ENCODE measurements at places on chromosomes 7 and 10. TPM values are rescaled to one million over a fixed set of nuclear protein-coding genes. Genes with fewer than 3 reads are reported as not detected.

The FAM20C gene
- polyA plus RNA-seq: 1.5 TPM

The DNAJC2 gene
- 6.4 TPM for polyA plus RNA-seq

The GRID2IP gene
- not detected for polyA plus RNA-seq

The DYNC1I1 gene
- not detected for polyA plus RNA-seq

The TEX47 gene
- not detected for polyA plus RNA-seq

DNA sequence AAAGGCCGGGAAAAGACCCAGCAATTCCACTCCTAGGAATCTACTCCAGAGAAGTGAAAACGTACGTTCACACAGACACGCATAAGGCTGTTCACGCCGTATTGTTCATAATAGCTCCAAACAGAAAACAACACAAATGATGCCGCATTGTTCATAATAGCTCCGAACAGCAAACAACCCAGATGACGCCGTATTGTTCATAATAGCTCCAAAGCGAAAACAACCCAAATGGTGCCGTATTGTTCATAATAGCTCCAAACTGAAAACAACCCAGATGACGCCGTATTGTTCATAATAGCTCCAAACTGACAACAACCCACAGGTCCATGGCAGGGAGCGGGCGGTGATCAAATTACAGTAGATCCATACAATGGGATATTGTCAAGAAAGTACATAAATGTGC lies 85.2 kb upstream of the DNAAF5 start:
- H3K27ac ChIP-seq: no peak overlapping the region
- no peaks in the 10 kb centered on the region for H3K27me3 ChIP-seq
- no peak overlapping the region for H3K4me3 ChIP-seq
- H3K4me1 ChIP-seq: no peaks in the 10 kb centered on the region
- no peak for DNase-seq
- no peaks in the 10 kb centered on the region for H3K36me3 ChIP-seq

DNA sequence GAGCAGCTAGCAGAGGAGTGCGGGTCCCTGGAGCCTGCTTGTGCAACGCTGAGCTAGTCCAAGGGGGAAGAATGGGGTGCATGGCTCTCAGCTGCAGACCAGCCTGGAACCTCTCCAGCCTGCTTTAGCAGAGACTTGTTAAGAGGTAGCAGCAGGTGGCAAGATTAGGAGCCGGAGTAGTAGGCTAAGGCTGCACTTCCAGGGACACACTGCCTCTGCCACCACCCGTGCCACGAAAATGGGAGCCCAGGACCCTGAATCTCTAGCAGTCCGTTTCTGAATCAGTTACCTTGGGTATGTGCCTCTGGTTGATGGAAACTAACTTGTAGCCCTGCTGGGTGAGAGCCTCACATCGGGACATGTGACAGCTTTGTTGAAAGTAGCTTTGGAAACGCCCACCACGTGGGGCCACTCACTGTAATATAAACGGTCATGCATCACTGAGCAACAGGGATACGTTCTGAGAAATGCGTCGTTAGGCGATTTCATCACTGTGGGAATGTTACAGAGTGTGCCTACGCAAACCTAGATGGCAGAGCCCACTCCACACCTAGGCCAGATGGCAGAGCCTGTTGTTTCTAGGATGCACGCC lies 25.9 kb downstream of the HTRA1 start:
- H3K27me3 ChIP-seq: peaks cover 3% of the 10 kb centered on the region
- H3K27ac ChIP-seq: no peak overlapping the region
- H3K4me1 ChIP-seq: peaks cover 5% of the 10 kb centered on the region
- DNase-seq: no peak

DNA sequence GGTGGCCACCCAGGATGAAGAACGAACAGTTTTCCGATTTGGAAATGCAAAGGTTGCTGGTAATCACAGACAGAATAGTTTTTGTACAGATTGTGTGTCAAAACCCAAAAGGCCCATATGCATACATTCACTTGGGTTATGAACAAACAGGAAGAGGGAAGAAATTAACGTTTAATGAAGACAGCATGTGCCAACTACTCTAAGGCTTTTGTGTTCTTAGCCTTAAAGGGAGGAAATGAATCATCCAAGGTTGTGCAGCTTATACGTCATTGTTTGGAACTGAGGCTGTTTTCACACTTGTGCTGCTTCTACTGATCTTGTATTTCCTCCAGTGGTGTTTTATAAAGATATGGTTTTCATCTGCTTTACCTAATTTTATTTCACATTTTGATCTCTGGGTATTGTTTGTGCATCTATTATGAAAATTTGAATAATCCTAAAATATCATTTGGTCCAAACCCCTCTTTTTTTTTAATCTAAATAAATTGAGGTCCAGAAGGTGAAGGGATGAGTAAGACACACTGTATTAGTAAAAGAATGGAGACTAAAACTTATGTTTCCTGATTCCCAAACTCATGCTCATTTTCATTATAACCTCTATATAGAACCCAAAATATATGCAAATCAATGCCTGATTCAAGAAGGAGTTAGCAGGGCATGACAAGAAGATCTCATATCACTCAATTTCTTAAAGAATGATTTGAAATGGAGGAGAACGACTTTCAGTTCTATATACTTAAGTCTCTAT lies 373.1 kb downstream of the THSD7A start:
- no peak overlapping the region for H3K27ac ChIP-seq

- H3K4me3 ChIP-seq: no peak overlapping the region
- H3K36me3 ChIP-seq: peaks cover 6% of the 10 kb centered on the region
Measured at GRCh38 chr7:141663081-141663849, 38.7 kb downstream of the DENND11 start.

DNA sequence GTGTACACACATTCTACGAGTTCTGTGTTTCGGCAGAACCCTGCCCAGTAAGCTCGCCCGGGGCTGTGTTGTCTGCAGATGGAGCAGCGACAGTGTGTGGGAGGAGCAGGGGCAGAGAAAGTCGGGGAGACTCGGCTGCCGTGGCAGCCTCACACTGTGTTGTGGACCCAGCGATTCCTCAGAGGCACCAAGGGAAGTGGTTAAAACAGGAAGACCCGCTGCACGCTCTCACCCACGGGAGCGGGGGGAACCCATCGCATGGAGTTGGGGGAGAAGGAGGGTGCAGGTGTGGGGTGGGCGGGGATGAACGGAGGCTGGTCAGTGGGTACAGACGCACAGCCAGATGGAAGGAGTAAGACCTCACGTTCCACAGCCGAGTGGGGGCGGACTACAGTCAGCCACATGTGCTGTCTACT lies 250.2 kb downstream of the ELFN1 start:
- peaks cover 45% of the 10 kb centered on the region for H3K4me1 ChIP-seq
- H3K27ac ChIP-seq: peak overlapping the region; percentile 64
- no peaks in the 10 kb centered on the region for H3K27me3 ChIP-seq
- peak overlapping the region; percentile 34 for H3K4me3 ChIP-seq

- H3K27me3 ChIP-seq: no peaks in the 10 kb centered on the region
- DNase-seq: no peak
- H3K27ac ChIP-seq: no peak overlapping the region
Measured at GRCh38 chr7:12458520-12459131, 55.0 kb upstream of the VWDE start.

GRCh38 chr7:148915211-148915610 lies 31.1 kb upstream of the EZH2 start:
- no peak overlapping the region for H3K27ac ChIP-seq
- no peaks in the 10 kb centered on the region for H3K36me3 ChIP-seq
- no peaks in the 10 kb centered on the region for H3K27me3 ChIP-seq
- DNase-seq: no peak
- no peaks in the 10 kb centered on the region for H3K4me1 ChIP-seq
- H3K4me3 ChIP-seq: no peak overlapping the region

GRCh38 chr7:120554960-120555571 lies 282.1 kb downstream of the KCND2 start:
- H3K36me3 ChIP-seq: no peaks in the 10 kb centered on the region
- H3K4me1 ChIP-seq: no peaks in the 10 kb centered on the region
- no peak for DNase-seq
- no peak overlapping the region for H3K27ac ChIP-seq
- H3K27me3 ChIP-seq: no peaks in the 10 kb centered on the region

DNA sequence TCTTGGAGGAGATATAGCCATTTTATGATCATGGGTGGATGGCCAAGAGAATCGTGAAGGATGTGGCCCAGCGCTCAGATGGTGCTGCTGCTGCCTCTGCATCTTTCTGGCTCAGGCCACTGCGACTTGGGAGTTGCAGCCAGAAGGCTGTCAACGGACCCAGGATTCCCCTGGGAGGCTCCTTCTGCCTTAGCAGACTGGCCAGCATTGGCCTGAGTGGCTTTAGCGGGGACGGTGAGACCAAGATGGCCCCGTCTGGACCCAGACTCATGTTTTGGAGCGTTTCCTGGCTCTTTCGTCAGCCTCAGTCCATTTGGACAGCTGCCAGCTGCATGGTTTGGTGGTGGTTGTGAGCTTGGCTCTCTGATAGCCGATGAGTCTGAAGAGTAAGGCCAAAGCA lies 97.2 kb downstream of the GALNT17 start:
- no peaks in the 10 kb centered on the region for H3K4me1 ChIP-seq
- DNase-seq: no peak
- H3K27me3 ChIP-seq: no peaks in the 10 kb centered on the region
- no peak overlapping the region for H3K27ac ChIP-seq
- no peak overlapping the region for H3K4me3 ChIP-seq

GRCh38 chr10:73992899-73993788 lies 4.8 kb upstream of the VCL start:
- peaks cover 63% of the 10 kb centered on the region for H3K4me1 ChIP-seq
- H3K27me3 ChIP-seq: no peaks in the 10 kb centered on the region
- peak; percentile 46 for DNase-seq
- no peaks in the 10 kb centered on the region for H3K36me3 ChIP-seq

DNA sequence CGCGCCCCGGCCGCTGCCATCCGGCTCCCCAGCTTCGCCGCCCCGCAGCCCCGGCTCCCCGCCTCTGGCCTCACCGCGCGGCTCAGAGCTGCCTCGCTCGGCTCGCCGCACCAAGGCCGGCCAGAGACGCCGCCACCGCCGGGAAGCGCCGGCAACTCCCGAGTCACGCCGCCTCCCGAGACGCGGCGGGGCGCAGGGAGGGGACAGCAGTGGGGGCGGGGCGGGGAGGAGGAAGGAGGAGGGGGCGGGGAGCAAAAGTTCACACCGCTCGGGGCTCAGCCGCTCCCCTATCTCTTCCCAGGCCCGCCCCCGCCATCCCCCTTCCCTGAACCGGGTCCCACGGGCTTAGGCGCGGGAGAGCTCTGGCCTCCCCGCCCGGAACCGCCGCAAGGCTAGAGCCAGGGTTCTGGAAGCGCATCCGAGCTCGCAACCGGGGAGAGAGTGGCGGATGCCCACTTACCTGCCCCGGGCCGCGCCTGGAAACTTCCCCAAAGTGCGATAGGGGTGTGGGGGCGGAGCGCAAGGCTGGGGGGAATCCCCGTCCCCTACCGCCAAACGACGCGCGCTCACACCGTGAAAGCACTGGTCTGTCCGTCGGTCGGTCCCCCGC lies 1.0 kb downstream of the CHST15 start:
- peak overlapping the region; percentile 99 for H3K4me3 ChIP-seq
- peak overlapping the region; percentile 83 for H3K27ac ChIP-seq
- no peaks in the 10 kb centered on the region for H3K27me3 ChIP-seq
- H3K4me1 ChIP-seq: peaks cover 56% of the 10 kb centered on the region
- peaks cover 6% of the 10 kb centered on the region for H3K36me3 ChIP-seq
- DNase-seq: peak; percentile 90

- H3K36me3 ChIP-seq: no peaks in the 10 kb centered on the region
- H3K4me1 ChIP-seq: no peaks in the 10 kb centered on the region
- no peak overlapping the region for H3K4me3 ChIP-seq
- no peak for DNase-seq
- H3K27ac ChIP-seq: no peak overlapping the region
- H3K27me3 ChIP-seq: no peaks in the 10 kb centered on the region
Measured at GRCh38 chr10:36280890-36281499, 638.9 kb upstream of the FZD8 start.

GRCh38 chr10:33334805-33335550 lies 511 bp upstream of the NRP1 start:
- no peaks in the 10 kb centered on the region for H3K36me3 ChIP-seq
- DNase-seq: peak; percentile 48
- H3K27ac ChIP-seq: no peak overlapping the region
- H3K27me3 ChIP-seq: peaks cover 51% of the 10 kb centered on the region
- H3K4me1 ChIP-seq: peaks cover 38% of the 10 kb centered on the region

GRCh38 chr7:13949445-13949844 lies 40.0 kb downstream of the ETV1 start:
- no peaks in the 10 kb centered on the region for H3K36me3 ChIP-seq
- H3K27me3 ChIP-seq: no peaks in the 10 kb centered on the region
- no peaks in the 10 kb centered on the region for H3K4me1 ChIP-seq
- H3K4me3 ChIP-seq: no peak overlapping the region
- no peak for DNase-seq
- no peak overlapping the region for H3K27ac ChIP-seq

DNA sequence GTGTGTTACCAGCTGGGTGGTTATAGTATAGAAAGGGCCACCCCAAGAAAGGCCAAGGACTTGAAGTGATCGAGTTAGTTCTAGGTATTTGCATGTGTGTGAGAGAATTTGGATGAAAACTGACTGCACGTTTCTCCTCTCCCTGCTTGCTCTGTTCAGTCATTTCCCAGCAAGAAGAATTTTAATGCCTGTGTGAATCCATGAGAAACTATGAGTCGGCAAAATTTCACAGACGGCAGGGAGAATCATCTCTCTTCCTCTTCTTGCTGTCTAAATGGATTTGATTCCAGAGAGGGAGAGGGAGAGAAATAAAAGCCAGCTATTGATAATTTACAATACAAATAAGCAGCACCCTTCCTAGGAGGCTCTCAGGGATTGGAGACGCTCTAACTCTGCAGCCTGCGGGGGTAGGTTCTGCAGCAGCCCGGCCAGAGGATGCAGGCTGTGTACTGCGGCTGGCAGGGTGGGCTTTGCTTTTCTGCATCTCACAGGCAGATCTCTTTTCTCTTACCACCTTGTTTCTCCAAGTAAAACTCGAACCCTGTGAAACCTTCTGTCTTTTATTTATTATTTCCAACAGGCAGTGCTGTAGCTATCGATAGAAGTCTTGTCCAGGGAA lies 183.6 kb downstream of the TCF7L2 start:
- H3K27ac ChIP-seq: no peak overlapping the region
- DNase-seq: no peak
- no peak overlapping the region for H3K4me3 ChIP-seq

GRCh38 chr7:105871142-105871541 lies 5.3 kb downstream of the ATXN7L1 start:
- no peak overlapping the region for H3K4me3 ChIP-seq
- DNase-seq: no peak
- peaks cover 12% of the 10 kb centered on the region for H3K4me1 ChIP-seq
- no peak overlapping the region for H3K27ac ChIP-seq
- peaks cover 27% of the 10 kb centered on the region for H3K36me3 ChIP-seq
- no peaks in the 10 kb centered on the region for H3K27me3 ChIP-seq

DNA sequence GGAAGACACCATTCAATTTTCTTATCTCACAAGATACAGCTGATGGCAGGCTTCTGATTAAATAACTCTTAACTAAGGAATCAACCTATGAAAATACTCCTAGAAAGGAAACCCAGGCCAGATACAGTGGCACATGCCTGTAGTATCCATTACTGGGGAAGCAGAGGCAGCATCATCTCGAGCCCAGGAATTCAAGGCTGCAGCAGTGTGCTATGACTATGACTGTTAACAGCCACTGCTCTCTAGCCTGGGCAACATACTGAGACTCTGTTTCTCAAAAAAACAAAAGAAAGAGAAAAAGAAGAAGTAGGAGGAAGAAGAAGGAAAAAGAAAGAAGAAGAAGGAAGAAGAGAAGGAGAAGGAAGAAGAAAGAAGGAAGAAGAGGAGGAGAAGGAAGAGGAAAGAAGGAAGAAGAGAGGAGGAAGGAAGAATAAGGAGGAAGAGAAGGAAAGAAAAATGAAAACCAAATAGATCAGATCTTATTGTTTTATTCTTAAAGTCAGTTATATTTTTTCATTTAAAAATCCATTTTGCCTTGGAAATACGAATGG lies 18.0 kb downstream of the DPY19L1 start:
- no peaks in the 10 kb centered on the region for H3K4me1 ChIP-seq
- H3K27me3 ChIP-seq: no peaks in the 10 kb centered on the region
- no peaks in the 10 kb centered on the region for H3K36me3 ChIP-seq
- DNase-seq: no peak

- no peak for DNase-seq
- no peak overlapping the region for H3K4me3 ChIP-seq
- no peak overlapping the region for H3K27ac ChIP-seq
Measured at GRCh38 chr7:13532028-13532753, 457.3 kb downstream of the ETV1 start.
